PC-3 (cell line): ENCODE measurements at places on chromosomes 5 and 9. TPM values are rescaled to one million over a fixed set of nuclear protein-coding genes. Genes with fewer than 3 reads are reported as not detected.

- DNase-seq = no peak
These were observed 74.8 kb downstream of the MEF2C start for GRCh38 chr5:88808153-88808552.

GRCh38 chr9:93612796-93613154 is 36.4 kb downstream of the PHF2 start:
- DNase-seq = no peak

DNA sequence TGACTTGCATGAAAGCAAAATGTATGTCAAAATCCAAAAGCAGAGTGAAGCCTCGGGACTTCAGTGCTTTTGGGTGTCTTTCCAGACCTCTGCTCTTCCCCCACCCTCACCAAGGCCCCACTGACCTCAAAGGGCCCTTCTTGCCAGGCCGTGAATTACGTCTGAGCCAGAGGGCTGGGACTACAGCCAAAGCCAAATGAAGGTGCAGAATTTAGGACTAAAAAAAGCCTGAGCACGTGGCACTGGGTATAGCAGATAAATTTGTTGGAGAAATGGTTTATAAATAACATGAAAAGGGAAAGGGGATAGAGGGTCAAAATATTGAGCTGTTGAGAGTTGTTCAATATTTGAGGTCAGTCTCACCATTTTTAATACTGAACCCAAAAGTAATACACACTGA is 163.4 kb downstream of the GHR start:
- no peak for DNase-seq

DNA sequence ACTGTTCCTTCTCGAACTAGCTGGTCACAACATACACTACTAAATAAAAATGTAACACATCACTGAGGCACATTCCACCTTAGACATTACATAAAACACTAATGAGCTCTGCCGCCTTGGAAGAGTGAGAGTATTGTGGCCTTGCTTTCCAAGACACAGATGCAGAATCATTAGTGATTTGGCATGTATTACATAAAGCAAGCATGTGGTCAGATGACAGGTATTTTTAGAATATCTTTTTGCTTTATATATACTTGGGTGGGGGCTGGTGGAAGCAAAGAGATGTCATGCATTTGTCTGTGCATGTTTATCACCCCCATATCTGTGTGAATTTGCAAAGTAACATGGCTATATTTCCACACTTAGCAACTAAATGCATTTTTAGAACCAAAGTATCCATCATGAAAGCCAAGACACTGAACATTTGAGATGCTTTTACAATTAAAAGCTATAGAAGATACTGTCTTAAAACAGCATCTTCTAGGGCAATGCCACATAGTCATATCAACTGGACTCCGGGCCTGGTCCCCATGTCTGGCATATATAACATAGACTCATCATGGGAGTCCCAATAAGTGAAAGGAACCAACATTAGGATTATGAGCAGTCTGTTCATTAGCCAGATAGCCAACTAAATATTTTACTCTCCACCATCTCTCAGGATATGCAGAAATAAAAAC is 213.5 kb downstream of the MEF2C start:
- no peak for DNase-seq

GRCh38 chr5:134647750-134648424 is 698 bp upstream of the SEC24A start:
- DNase-seq = no peak

DNA sequence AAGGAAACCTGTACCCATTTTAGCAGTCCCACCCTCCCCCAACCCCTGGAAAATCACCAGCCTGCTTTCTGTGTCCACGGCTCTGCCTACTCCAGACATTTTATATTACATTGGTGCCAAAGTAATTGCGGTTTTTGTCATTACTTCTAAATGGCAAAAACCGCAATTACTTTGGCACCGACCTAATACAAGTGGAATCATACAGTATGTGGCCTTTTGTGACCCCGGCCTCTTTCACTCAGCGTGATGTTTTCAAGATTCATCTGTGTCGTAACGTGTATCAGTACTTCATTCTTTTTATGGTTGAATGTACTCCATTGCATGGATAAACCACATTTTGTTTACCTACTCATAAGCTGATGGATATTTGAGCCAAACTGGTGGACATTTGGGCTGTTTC is 9.7 kb upstream of the ORM1 start:
- DNase-seq = no peak

DNA sequence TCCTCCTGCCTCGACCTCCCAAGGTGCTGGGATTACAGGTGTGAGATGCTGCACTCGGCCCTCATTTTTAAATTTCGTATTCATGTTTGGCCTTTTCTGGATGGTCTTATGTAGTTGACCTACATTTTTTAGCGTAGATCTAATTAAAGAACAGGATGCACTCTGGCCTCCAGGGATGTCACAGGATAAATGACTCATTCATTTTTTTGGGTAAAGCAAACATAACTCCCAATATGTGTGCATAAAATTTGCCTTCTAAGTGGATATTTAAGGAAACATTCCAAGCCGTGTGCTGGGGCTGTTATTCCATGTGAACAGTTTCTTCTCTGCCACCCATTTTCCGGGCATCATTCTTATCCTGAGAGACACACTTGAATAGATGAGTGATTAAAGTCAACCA is 501.6 kb downstream of the IRX1 start:
- DNase-seq = no peak

DNA sequence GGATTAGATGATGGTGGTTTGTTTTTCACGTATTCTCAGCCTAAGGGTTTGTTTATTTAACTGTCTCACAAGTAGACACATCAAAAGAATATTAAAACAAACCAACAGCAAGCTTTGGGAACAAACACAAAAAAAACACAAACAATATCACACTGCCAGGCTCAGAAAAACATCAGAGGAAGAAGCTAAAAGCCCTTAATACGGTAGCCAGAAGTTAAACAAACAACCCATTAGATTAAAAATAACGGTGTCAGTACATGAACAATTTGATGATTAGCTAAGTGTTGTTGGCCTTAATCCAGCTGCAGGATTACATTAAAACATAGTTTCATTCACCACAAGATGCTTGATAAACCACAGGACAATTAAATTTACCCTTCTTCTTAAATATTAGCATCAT is 15.9 kb upstream of the DMRT2 start:
- DNase-seq = no peak

- no peak for DNase-seq
These were observed 50.2 kb upstream of the DNAH5 start for GRCh38 chr5:13994621-13995253.

DNA sequence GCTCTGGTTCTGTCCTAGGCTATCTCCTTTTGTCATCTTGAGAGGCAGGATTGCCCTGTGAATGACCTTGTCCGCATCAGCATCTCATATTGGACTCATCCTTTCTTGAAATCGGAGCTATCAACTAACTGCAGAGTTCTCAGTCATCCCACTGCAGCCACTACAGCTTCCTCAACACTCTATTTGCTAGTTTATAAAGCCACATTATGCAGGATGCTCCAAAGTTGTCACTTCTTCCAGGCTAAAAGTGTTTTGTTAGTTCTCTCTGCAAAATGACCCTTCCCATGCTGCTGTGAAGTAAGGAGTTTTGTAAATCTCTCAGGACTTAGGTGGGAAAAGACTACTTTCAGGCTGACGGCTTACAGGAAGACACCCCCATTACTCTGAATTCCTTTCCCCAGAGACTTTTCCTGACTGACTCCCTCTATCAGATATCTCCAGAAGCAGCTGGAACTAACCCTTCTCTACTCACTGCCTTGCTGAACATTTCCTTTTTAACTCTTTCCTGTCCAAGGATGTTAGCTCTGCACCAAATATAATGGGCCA is 257.6 kb downstream of the NFIB start:
- DNase-seq = no peak

DNA sequence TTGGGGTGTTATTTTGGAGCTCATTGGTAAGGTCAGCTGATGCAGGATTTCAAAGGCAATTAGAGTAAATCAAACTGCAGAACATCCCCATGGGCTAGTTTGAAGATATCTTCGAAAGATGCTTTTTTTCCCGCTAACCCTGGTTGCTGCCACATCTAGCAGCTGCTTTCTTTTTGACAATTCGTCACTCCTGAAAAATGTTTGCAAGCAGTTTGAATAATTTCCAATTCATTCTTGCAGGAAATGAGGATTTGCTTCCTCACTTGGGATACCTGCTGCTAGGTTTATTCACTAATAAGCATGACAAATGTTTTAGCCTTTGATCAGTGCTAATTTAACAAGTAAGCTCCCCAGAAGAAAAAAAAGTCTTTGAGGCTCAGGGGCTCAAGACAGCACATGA is 649.6 kb upstream of the RORB start:
- DNase-seq = no peak

GRCh38 chr5:117261948-117262571 is 687.4 kb upstream of the SEMA6A start:
- no peak for DNase-seq

DNA sequence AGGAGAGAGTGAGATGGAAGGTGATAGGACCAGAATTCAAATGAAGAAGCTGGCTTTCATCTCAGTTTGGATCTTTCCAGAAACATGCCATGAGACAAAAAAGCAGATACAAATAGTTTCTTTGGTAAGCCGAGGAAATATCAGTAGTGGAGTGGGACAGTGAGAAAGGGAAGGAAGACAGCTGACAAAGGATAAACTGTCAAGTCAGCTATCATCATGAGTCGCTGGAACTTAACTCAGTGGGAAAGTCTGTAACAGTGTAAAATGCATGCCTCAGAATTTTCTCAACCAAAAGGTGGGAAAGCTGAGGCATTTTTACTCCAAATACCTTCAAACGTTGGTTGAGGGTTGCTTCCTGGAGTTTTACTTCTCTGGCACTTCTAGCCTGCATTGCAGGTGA is 129.8 kb downstream of the PLPPR1 start:
- DNase-seq = no peak

DNA sequence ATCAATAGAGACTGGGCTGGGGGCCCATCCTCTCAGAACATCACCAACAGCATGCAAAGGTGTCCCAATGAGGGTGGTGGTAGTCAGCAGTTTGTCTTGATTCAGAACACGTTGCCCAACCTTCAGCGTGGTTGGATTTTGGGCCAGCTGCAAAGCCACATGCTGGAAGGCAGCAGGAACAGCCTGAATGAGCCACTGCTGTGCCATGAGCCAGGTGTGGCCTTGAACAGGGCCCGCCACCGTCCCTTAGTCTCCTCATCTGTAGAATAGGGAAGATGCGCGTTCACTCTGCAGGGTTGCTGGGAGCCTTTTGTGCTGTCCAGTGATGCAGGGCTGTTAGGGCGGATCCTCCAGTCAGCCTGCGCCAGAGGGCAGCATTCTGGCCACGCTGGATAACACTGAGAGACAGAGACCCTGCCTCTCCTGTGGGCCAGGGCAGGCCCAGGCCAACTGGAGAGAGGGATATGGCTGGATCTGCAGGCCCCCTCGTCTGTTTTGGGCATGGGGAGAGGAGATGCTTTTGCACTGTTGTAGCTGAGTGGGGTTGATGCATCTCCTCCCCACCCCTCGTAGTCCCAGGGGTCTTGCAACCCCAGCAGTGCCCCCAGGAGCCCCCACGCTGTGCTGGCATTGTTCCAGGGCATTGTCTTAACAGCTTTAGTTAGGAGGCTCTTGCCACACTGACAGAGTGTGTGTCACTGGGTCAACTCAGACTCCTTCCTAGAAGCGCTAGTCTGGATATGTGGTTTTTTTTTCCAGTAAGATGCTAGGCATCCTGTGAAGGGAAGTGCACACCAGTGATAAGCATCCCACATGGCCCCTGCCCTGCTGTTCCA is 42.1 kb downstream of the SLC46A2 start:
- DNase-seq = no peak

- no peak for DNase-seq
These were observed 14.2 kb upstream of the C5orf46 start for GRCh38 chr5:147920420-147921030.

GRCh38 chr5:138696501-138696900 is 56.7 kb upstream of the CTNNA1 start:
- DNase-seq = peak; percentile 63

DNA sequence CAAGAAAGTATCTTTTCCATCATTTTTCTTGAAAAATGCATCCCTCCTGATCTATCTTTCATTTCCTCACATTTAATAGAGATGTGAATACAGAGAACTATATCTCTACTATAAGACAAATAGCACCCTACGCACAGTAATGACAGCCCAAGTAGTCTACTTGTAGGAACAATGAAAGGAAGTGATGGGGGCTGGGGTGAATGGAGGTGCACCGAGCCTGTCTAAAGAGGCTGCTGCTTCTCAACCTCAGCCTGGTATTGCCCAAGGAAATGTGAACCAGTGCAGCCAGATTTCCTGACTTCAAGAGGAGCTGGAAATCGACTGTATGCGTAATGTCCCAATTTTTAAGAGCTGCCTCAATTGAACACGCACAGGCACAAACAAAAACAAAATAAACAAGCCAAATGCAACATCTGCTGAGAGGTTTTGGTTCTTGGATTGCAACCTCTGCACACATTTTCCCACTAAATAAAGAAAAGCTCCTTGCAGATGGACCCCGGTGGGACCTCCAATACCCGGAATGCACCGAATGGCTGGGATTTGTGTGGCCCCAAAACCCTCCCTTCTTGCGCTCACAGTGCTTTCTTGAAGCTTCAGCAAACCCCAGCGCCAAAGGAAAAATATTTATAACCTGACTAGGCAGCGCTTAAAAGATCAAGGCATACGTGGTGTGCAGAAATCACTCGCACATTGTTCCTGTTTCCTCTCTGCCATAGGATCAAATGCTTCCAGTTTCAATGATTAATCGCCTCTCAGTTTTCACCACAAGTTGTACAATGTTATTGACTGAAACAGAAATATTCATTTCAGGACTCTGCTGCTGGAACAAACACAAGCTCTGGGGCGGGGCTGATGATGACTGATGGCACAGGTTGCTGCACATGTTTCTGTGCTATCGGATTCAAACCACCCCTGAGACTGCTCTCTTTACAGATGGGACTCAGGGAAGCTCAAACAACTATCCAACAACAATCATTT is 68.3 kb downstream of the KCNIP1 start:
- DNase-seq = peak; percentile 12

DNA sequence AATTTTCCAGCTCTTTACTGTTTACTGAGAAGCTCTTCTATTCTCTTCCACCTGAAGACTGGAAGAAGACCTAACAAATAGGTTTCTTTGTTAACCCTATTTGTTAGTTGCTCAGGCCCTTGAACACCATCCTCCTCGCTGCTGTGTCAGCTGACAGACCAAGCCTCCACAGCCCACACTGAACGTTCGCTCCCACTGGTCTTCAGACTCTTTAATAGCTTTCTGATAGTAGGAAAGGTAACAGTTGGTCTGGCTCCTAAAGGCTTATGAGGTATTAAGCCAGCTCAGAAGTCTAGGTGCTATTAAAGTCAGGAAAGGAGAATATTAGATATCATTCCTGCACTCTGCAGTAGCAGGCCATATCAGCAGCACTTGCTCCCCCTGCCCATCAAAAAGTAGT is 23.3 kb upstream of the F2R start:
- no peak for DNase-seq

- peak; percentile 16 for DNase-seq
These were observed 84.8 kb downstream of the MVB12B start for GRCh38 chr9:126411225-126411947.

GRCh38 chr9:27391040-27391895 is 94.3 kb upstream of the EQTN start:
- DNase-seq = no peak

Gene NR2F1-AS1
- 24.1 and 28.8 TPM in 2 replicates for total RNA-seq

Gene RASGRF2
- 0.18 TPM in 1 of 2 replicates, not detected in the other for total RNA-seq

Gene DMRT2
- not detected in 2 replicates for total RNA-seq

Gene PCSK5
- total RNA-seq = not detected in 2 replicates

Gene FIBCD1
- 7.5 and 8.9 TPM in 2 replicates for total RNA-seq

Gene CATSPER3
- 0.40 TPM in 1 of 2 replicates, not detected in the other for total RNA-seq
